Transverse colon (tissue), 4 donors: ENCODE measurements at places on chromosomes 5 and 9. TPM values are rescaled to one million over a fixed set of nuclear protein-coding genes. Genes with fewer than 3 reads are reported as not detected.

PCDHB4 gene
- total RNA-seq = 0.68 TPM

TTC16 gene
- total RNA-seq = not detected

PFN3 gene
- total RNA-seq = not detected

ATP6V1G1 gene
- 136 TPM for total RNA-seq

TRIM36 gene
- 69.1 TPM for total RNA-seq

SHOC1 gene
- total RNA-seq = not detected

NDUFA8 gene
- total RNA-seq = 16.1 TPM

CRHBP gene
- total RNA-seq = not detected

DBH gene
- total RNA-seq = not detected

C9orf153 gene
- not detected for total RNA-seq
